ENCODE measurements at places on chromosomes 12 and 14.

DNA sequence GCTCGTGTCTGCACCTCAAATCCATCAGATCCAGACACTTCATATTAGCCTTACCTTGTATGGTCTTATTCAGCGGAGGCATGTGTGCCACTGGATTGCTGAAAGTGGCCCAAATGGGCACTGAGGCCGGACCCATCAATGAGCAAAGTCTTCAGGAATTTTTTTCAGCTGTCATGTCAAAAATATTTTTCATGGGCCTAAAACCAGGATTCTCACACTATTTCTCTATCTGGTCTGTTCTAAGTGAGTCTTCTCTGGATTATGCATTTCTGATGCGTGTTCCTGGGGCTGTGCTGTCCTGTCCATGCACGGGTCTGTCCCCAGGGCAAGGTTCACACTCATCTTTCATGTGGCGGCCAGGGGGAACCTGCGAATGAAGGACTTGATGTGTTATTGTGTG, 94.6 kb downstream of the KCNA5 start:
- no peak for DNase-seq

DNA sequence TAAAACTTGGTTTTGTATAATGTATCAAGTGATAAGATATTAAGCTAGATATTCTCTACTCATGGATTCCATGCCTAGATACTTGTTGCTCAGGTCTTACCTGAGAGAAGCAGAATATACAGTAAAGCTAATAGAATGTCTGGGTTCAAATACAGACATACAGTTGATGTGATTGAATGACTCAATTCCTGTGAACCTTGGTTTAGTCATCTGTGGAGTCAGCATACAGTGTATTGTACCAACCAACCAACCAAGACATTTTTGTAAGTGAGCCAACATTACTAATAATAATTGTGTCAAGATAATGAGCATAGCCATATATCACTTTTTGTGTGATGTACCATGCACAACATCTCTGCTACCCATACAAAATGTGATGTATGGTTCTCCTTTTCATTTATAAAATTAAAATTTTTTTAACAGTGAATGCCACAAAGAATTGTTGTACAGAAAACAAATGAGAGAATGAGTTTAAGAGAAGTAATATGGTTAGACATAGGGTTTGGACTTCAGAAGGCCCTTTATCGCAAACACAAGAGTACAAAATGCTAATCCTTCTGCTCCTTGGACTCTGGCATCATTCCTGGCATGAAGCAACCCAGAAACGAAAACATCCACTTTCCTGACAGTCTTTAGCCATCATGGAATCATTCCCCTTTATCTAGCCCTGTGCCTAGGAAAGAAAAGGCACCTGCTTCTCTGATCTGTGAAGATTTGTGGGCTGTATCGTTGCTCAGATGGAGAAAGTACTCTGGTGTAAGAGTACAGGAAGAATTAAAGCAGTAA, 977.2 kb upstream of the USP15 start:
- no peak for DNase-seq

- no peak for DNase-seq
Measured at GRCh38 chr14:77883131-77883846, 83.4 kb downstream of the ADCK1 start.

DNA sequence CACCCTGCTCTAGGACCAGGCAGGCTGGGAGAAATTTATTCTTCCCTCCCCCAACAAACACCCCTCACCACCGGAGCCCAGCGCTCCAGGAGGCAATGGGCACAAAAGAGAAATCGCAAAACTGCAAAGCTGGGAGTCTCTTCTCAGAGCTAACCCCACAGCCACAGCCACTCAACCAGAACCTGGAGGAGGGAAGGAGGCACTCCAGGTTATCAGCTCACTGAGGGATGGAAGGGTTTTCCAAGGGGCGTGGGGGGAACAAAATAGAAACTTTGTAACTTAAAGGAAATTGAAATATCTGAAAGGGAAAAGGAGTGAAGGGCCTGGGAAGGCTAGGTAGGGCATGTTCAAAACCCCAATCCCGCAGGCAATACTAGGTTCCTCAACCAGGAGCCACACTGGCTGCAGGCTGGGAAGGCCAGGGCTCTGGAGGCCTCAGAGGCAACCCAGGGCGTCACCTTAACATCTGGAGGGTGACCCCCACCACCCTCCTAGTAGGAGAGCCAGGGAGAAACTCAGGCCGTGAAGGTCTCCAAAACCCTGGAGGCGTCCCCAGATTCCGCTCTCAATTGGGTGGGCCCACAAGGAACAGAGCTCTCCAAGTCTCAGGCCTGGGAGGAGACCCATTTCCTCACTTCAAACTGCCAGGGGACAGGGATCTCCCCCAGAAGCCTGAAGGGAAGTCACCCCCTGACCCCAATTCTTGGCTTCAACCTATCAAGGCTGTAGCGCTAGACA, 3.2 kb downstream of the KDM2B start:
- no peak for DNase-seq

All from SW480 (cell line).